ENCODE measurements at places on chromosomes 2 and 18.

DNA sequence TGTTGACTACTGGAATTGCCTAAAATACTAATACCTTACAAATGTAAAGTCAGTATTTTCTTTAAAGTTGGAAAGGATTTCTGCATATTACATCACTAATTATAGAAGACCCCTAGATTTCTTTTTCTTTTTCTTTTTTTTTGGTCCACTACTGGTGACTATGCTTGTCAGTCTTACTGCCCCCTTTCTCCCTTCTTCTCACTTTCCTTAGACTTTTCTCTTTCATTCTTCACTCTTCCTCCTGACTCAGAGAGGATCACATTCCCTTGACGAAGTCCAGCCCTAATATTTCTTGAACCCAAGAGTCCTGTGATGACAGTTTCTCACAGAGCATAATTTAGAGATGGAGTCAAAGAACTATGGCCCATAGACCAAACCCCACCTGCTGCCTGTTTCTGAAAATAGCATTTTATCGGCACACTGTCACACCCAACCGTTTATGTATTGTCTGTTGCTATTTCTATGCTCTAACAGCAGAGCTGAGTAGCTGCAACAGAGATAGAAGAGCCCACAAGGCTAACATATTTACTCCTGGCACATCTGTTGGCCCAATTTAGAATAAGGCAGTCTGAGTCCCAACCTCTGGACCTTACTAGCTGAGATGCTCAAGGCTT lies 40.6 kb upstream of the RIOK3 start:
- no peak for DNase-seq

GRCh38 chr2:18265614-18266586 lies 294.6 kb downstream of the RDH14 start:
- no peak for DNase-seq

DNA sequence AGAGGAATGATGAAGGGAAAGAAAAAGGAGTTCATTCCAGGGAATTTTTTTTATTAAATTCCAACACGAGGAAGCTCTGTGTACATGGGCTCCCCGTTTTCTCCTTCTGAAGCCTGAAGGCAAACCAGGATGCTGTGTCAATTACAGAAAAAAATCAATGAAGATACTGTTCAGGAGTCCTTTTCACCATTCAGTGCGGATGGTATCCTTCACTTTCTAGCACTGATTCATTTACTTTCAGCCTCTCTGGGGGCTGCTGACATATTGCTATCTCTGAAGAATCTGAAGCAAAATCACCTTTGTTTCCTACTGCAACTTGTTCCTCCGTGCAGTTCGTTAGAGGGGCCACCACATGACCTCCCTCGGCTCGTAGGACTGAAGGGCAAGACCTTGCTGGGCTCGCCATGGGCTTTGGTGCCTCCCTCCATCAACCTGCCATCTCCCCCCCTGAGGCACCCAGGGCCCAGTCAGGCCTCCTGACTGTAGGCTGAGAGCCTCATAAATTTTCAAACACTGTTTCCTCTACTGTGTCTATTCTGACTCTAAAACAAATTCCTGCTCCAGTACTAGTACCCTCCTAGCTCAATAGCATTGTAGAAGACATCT lies 25.5 kb upstream of the ST8SIA3 start:
- no peak for DNase-seq

- DNase-seq, result no peak
These were observed 158.6 kb upstream of the THUMPD2 start for GRCh38 chr2:39937621-39938020.

DNA sequence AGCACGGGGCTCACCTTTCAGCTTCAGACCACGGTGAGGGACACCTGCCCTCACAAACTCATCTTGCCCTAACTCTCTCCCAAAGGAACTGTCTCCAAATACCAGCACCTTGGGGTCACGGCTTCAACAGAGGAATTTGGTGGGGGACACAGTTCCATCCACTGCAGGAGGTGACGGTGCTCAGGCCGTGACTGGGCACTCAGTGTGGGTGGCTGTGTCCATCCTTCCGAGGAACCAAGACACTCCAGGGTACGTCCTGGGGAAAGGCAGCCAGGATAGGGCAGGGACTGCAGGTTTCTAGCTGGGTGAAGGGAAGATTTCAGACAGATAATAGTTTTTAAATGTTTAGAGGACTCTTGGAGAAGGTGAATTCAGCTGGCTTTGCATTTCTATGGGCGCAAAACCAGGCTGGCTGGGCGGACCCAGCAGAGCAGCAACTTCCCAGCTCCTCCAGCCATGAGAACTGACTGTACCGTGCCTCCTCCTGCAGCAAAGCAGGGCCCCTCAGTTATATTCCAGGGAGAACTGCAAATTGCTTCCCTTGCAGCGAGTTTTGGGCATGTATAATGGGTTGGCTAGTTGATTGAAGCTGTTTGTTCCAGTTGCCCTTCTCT lies 23.9 kb upstream of the ALLC start:
- peak; percentile 2 for DNase-seq

Data from activated CD4-positive, alpha-beta memory T cell treated with anti-CD3 and anti-CD28 coated beads for 36 hours (primary cell).